ENCODE measurements at places on chromosomes 7 and 10.

DNA sequence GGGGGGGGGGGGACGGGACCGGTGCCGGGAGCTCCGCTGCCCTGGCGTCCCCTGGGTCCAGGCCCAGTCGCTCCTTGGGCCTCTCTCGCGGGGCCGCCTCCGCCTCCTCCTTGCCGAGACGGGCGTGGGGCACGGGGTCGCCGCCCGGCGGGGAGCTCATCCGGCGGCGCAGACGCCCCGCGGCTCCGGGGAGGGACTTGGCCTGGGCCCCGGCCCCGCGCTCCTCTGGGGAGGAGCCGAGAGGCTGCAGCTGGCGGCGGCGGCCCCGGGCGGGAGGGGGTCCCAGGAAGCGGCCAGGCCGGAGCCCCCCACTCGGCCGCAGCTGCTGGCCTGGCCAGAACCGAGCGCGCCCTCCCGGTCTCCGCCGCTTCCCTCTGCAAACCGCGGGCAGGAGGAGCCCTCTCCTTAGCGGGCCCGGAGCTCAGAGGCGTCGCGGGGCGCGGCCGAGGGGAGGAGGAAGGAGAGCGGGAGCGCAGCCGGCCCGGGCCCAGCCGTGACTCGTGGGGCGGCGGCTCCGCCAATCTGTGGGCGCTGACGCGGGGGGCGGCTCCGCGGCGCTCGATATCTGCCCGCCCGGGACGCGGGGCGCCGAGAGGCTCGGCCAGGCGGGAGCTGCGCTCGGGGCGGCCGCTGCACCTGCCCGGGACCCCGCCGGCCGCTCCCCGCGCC, at the start of gene FAM20C:
FAM20C (plus strand) TSS at position 591 of the 669 bp plus-strand sequence. CDS start 629 bp downstream, outside the sequence.
- DNase-seq = peak; percentile 47

DNA sequence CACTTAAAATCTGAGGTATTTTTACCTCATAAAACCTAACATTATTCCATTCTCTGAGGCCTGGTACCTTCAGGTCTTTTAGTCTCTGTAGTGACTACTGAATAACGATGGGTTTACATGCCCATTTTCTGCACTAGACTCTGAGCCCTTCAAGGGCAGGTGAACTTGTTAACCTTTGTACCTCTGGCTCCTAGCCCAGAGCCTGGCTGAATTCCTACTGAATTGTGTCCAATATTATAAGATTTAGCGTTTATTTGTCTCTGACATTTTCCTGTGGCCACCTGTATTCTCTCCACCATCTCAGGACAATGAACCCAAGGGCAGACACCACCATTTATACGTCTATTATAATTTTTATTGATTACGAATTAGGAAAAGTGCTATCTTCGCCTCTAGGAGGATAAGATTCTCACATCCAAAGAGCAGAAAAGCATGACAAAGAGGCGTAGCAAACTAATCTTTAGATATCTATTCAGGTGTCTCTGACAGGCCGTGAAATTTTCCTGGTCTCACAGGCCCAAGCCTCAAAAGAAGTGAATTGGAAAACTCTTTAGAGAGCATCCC, 27.9 kb upstream of the HNRNPH3 start:
- DNase-seq = no peak

GRCh38 chr7:29565634-29565981, 2.0 kb downstream of the PRR15 start:
- DNase-seq = no peak

- no peak for DNase-seq
Observed at GRCh38 chr7:4683884-4684565, 1.9 kb downstream of the FOXK1 start.
